ENCODE measurements at places on chromosomes 5 and 9.

- DNase-seq: no peak
Observed at GRCh38 chr5:65262649-65263059, 219.1 kb downstream of the ADAMTS6 start.

- DNase-seq: no peak
Observed at GRCh38 chr9:90018688-90019087, 413.9 kb downstream of the GADD45G start.

DNA sequence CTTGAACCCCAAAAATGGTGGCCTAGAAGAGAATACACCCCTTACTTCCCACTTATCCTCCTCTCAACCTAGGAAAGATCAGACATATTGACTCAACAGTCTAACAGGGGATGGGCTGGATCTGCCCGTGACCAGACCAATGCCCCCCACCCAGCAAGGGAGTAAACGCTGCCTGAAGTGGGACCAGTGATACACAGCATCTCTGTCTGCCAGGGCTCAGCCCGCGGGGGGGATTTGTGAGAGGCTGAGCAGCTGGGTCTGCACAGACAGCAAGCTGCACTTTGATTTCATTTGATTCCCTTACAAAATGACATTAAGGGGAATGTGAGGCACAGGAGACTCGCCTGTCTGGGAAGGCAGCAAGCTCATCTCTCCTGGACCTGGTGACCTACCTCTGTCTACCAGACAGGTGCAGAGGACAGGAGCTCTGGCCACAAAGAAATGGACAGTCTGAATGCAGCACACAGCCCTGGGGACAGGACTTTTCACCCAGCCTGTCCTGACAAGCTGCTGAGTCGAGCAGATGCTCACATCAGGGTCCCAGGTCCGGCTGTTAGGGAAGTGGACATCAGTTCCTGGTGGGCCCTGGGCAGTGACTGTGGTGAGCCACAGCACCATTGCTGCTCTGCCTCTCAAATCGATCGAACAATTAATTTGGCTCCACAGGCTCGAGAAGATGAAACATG is 79.9 kb downstream of the RGS3 start:
- no peak for DNase-seq

- no peak for DNase-seq
Observed at GRCh38 chr9:134193912-134194535, 29.7 kb upstream of the RNU6ATAC start.

GRCh38 chr5:38853753-38854470 is 8.1 kb downstream of the OSMR start:
- DNase-seq: no peak

Measured in stimulated activated CD8-positive, alpha-beta memory T cell treated with anti-CD3 and anti-CD28 coated beads, Interleukin-7, amount 100 ng/mL, for 1 hour (primary cell).